ENCODE measurements at places on chromosomes 6 and 20. TPM values are rescaled to one million over a fixed set of nuclear protein-coding genes. Genes with fewer than 3 reads are reported as not detected.

Gene SMLR1
- total RNA-seq: not detected

Gene IP6K3
- 0.08 TPM for total RNA-seq

Gene PKIB
- 0.88 TPM for total RNA-seq

Gene LRP11
- total RNA-seq: 41.8 TPM

Gene PPP1R14C
- total RNA-seq: 36.0 TPM

Gene MCM9
- total RNA-seq: 15.6 TPM

Gene HLA-DQA1
- total RNA-seq: 3.9 TPM

- ATAC-seq: peak; percentile 8
Observed at GRCh38 chr6:3740551-3741476, 10.7 kb downstream of the PXDC1 start.

DNA sequence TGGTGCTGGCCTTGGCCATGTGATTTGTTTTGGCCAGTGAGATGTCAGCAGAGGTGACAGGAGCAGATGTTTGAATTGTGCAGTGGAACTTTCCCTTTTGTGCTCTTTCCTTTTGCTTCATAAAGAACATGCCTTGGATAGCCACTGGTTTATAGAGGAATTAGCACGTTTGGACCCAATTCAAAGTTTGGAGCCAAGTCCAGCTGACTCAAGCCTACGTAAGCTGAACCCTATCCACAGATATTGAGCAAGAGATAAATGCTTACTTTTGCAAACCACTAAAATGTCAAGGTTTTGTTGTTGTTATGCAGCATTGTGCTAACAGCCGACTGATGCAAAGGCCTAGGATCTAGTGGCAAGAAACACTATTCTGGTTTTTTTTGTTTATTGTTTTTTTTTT lies 230.9 kb upstream of the CITED2 start:
- no peak for ATAC-seq

- ATAC-seq: no peak
Observed at GRCh38 chr6:46058951-46059350, 43.3 kb upstream of the CLIC5 start.

DNA sequence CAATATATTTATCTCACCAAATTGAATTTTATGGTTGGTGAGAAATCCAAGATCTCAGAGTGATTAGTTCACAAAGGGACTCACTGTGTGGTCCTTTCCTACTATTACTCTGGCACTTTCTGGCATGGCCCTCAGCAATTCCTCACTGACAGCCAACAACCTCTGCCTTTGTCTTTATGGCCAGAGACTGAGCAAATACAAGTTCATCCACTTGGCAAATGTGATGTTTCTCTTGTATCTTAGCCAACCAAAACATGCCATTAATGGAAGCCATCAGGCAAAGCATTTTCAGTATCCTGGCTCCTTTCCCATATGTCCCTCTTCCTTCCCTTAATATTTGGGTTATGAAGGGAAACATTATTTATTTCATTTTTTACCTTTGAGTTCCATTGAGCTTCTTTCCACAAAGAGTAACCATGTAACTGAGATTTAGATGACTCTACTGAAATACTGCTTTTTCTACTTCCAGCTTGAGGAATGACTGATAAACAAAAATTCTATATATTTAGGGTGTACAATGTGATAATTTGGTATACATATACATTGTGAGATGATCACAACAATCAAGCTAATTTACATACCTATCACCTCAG lies 30.8 kb upstream of the SMLR1 start:
- ATAC-seq: no peak

DNA sequence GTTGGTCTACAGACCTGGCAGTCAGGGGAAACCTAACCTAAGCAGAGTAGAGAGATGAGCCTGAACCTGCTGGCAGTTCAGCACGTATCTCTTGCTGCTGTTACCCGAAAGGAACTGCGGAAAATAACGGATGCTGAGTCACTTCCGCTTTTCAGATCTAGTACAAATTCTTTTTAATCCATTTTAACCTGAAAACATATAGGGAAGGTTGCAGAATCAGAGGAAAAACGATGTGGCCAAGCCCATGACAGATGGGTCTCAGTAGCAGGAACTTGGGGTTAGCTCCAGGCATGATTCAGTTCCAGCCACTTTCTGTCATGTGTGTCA lies 351.9 kb upstream of the PRND start:
- no peak for ATAC-seq

- peak; percentile 29 for ATAC-seq
Observed at GRCh38 chr20:31684153-31685015, 38.3 kb downstream of the BCL2L1 start.

GRCh38 chr6:3009930-3010329 lies 10.2 kb downstream of the NQO2 start:
- ATAC-seq: no peak

- no peak for ATAC-seq
Observed at GRCh38 chr6:24584382-24584720, 61.6 kb downstream of the KIAA0319 start.

DNA sequence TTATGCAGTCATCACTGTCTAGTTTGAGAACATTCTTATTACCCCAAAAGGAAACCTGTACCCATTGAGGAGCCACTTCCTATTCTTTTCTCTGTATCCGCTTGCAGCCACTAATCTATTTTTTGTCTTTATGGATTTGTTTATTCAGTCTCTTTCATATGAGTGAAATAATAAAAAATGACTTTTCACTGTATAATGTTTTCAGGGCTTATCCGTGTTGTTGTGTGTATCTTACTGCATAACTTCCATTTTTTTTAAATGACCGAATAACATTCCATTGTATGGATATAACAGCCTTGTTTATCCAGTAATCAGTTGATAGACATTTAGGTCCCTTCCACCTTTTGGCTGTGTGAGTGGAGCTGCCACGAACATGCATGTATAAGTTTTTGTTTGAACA lies 86.6 kb downstream of the ZFAND3 start:
- no peak for ATAC-seq

- no peak for ATAC-seq
Observed at GRCh38 chr6:129469070-129469662, 240.8 kb downstream of the ARHGAP18 start.

DNA sequence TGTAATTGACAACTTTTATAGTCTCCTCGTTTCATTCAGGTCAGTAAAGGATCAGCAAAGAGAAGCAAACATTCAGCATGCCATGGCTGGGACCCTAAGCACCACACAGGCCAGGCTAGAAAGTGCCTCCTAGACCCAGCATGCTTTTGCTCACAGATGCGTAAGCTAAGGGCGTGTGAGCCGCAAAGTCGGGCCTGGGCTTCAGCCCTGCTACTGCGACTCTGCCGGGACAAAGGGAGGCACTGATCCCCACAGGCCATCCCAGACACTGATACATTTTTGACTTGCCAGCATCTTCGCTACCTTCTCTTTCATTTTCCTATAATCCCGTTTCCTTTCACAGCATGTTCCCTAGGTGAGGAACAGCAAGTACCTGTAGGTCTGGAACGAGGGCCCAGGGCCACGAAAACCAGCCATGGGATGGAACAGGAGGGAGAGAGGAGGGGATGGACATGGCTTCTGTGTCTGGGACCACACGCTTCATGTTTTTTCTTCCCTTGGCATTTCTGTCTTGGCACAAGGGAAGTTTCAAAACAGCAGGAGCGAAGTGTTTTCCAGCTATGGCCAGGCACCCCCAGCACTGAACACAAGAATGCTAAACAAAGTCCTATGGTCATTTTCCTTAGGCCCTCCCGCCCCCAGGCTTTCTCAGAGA lies 42.6 kb downstream of the IRF4 start:
- ATAC-seq: no peak

- ATAC-seq: no peak
Observed at GRCh38 chr20:16203096-16203495, 370.2 kb downstream of the KIF16B start.

- ATAC-seq: no peak
Observed at GRCh38 chr6:56833873-56834272, 121.0 kb upstream of the BEND6 start.

DNA sequence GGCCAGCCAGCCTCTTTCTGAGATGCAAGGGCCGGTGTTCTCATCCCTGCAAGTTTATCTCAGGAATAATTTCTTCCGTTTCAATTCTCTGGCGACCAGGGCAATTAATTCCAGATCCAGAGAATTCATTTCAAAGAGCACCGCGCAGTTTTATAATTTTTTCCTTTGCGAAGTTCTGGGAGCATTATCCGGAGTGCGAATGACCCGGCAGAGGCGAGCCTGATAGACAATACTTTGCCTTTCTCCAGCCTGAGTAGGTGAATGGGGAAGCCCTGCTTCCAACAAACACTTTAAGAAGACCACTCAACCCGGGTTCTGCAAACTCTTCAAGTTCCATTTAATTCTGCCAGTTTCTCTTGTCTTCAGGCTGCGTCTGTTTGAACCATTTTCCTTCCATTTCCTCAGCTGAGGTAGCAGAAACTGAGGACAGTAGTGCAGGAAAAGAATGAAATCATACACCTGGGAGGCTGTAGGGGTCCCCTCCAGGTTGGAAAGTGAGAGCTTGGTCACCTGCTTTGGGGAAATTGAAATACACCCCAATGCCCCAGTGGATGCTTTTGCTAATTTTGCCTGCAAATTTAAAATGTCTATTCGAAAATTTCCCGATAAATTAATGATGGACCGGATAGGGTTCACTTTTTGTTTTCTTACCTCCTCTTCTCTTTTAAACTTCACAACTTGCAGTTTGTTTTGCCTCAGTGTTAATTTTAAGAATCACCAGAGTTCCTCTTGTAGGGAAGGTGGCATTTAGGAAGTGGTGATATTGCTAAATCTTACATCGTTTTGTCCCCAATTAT lies 1.1 kb downstream of the VGLL2 start:
- ATAC-seq: no peak

- no peak for ATAC-seq
Observed at GRCh38 chr20:55175081-55175480, 699.7 kb downstream of the DOK5 start.

DNA sequence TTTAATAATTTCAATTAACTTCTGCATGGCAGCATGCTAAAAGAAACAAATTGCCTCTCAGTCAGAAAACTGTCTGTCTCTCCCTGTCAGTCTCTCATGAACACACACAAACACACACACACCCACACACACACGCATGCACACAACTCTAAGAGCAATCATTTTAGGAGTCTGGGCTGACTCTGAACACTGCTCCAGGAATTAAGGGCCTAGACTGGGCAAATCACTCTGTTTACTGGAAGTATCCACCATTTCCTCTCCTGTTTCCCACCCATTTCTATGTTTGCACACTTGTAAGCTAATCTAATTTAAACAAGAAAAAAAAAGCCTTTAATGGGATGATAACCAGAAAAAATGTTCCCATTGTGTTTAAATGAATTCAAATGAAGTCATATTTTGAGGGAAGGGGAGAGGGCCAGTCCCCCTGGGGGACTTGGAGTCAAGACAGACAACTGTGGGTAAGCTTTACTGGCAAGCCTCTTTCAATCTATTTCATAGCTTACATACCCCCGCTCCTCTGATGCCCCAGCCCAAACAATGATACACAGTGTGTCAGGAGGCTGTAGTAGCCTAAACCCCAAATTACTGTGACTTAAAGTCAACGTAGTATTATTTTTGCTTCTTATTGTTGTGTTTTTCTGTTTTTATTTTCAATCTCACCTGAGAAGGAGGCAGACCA lies 447.8 kb upstream of the FLRT3 start:
- ATAC-seq: no peak

GRCh38 chr6:43070028-43070632 lies 6.0 kb upstream of the PTK7 start:
- peak; percentile 60 for ATAC-seq

DNA sequence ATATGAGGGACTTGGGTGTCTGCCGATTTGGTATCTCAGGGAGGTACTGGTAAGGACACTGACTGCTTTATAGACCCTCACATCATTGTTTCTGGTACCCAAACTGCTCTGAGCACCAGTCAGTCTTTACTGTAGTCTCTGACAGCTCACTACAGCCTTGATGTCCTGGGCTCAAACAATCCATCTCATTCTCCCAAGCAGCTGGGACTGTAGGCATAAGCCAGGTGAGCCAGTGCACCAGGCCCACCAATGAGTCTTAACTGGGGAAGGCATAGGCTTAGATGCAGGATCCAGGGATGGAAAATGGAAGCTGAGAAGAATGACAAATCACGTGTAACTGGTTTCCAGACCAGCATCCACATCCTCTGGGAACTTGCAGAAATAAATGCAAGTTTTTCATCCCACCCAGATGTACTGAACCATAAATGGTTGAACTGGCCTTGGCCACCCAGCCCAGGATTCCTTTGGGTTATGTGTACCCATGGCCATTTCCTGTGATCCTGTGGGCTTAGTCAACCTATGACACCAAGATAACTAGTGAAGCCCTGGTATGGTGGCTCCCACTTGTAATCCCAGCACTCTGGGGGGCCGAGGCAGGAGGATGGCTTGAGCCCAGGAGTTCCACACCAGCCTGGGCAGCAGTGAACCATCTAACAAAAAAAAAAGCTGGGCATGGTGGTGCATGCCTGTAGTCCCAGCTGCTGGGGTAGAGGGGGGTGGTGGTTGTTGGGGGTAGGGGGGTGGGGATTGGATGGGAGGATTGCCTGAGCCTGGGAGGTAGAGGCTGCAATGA lies 5.8 kb downstream of the TUBB start:
- no peak for ATAC-seq

- ATAC-seq: no peak
Observed at GRCh38 chr6:40893021-40893420, 146.0 kb downstream of the UNC5CL start.

DNA sequence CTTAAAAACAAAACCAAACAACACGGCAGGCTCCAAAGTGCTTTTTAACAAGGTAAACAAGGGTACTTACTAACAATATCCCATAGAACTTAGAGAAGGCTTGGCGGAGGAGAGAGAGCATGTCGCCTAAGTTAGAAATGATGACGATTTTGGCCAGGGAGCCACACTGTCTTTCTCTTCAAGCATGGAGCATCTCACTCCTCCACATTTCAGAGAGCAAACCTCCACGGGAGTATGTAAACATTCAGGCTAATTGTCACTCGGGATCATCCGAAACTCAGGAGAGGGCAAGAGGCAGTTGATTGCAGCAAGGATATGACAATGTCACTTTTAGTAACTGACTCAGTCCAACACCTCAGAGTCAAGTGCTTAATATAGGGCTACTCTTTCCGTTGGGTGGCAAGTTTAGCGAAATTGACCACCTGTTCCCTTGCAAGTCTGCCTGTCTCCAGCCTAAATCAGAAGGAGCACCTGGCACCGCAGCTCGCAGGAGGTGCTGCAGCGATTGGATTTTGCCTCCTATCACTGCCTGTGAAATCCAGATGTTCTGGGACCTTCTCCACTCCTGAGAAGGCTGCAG lies 65.8 kb upstream of the RPS6KA2 start:
- ATAC-seq: no peak

DNA sequence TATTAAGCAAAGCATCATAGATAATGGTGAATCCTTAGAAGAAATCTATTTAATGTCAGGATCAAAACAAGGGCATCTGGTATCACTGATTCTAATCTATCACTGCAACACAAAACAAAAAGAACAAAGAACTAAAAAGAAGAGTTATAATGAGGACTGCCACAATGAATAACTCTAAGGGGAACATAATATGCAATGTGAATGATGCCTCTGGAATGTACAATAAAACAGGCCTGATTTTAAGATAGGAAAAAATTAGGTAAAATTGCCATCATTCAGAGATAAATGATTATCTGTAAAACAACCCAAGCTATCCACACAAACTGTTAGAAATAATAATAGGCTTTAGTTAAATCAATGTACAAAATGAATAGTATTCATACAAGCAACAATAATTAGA lies 936.7 kb upstream of the CITED2 start:
- no peak for ATAC-seq

All from esophagus mucosa (tissue), 1 donor.